ENCODE measurements at places on chromosomes 7 and 10.

DNA sequence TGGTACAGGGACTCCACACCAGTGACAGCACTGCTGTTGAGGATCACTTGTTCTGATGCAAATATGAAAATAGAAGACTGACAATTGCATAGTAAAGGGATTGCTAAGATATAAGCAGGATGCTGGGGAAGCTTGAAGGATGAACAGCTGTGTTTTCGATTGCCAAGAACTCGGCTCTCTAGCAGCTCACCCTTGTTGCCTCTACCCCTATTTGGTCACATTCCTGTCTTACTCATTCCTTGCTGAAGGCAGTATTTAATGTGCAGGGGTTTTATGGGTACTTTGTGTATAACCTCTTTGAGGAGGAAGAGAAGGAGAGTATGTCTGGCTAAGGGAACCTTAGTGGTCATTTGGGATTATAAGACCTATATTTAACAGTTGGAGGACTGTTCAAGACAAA, 218.8 kb downstream of the AUTS2 start:
- DNase-seq: peak; percentile 94

DNA sequence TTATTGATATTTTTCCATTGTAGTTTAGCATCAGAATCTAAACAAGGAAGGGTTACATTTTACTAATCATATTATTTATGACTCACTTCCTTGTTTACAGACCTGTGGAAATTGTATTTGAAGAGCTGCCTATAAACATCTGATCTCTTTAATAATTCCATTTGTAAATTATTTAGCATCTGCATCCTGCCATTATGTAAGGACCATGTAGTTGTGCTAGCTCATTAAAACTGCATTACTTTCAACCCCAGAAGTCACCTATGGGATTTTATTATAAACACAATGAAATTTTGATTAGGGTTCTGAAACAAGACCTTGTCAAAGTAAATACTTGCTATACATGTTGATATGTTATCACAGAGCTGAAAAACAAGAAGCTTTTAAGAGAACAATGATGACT, 146.8 kb upstream of the SLC26A5 start:
- DNase-seq: no peak

GRCh38 chr10:61342858-61343572, 110.2 kb downstream of the TMEM26 start:
- DNase-seq: no peak

DNA sequence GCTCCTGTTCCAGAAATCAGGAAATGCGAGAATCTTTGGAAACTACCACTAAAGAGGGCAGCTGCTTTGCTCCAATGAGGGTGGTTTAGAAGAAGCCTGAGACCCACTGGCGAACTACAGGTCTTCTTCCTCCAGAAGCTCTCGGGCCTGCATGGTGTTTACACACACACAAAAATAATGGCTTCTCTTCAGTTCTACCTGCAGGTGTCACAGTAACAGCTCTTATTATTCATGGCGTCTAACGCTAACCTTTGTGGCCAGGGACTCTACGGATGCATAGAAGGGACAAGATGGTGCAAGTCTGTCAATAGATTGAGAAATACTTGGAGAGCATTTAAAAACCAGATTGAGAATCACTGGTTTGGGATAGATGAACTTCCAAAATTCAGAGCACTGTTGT, 22.4 kb downstream of the GPR141 start:
- no peak for DNase-seq

DNA sequence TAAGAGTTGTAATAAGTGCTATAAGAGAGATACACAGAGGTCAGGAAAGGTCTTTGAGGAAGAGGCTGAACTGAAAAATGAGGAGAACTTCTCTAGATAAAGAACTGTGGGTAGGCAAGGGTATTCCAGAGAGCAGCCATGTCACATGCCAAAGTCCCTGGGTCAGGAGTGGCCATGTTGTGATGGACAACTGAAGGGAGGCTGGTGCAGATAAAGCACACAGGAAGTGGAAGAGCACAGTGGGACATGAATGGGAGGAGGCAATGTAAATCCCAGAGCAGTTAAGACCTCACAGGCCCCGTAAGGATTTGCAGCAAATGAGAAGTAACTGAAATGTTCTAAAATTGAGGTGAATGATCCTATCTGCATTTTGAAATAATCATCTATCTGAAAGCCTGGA, 37.2 kb downstream of the IMMP2L start:
- no peak for DNase-seq

GRCh38 chr10:87925570-87925969, 62.1 kb downstream of the PTEN start:
- DNase-seq: peak; percentile 32

DNA sequence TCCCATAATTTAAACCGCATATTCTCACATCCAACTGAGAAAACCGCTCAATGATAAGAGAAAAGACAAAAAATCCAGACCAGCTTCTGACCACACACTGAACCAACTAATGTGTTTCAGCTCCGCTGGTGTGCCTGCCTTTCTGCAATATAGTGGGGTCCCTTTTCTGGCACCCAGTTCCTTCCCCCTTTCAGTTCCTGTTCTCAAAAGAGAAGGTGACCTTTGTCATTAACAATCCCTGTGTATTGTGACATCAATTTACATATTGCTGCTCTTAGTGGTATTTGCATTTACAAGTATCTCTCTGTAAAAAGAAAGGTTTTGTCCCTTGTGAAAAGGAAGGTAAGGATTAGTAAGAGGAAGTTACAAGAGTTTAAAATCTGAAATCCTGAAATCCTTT, 1.4 kb downstream of the PPP1R17 start:
- no peak for DNase-seq

DNA sequence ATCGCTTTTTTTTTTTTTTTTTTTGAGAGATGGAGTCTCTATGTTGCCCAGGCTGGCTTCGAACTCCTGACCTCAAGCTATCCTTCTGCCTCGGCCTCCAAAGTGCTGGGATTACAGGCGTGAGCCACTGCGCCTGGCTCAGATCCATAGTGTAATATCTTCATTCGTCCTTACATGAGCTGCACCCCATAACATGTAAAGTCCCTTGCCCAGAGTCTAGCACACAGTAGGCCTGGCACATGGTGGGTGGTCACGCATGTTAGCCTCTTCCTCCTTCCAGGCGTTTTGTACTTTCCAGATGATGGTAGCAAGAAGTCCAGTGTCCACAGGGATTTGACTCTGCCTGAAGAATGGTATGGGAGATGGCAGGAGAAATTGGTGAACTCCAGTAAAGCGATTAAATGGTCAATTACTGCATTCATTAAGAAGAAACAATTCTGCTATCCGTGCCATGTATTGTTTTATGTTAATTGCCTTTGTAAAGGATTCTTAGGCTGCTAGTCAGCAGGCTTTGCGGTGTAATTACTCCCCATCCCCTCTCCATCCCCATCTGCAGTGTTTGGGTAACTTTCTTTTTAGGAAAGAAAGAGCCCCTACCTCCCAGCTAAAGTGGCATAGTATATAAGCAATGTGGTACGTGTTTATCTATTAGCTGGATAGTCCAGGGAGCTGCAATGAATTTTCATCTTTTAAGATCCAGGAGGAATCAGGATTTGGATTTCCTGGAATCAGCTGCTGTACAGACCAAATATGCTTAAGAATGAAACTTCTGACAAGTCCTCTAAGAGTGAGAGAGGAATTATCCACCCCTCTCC, 1.2 kb downstream of the TPST1 start:
- no peak for DNase-seq

All from fibroblast of upper back skin (primary cell).